ENCODE measurements at places on chromosomes 4 and X.

GRCh38 chrX:154091678-154092077 lies 5.8 kb downstream of the MECP2 start:
- DNase-seq: no peak

DNA sequence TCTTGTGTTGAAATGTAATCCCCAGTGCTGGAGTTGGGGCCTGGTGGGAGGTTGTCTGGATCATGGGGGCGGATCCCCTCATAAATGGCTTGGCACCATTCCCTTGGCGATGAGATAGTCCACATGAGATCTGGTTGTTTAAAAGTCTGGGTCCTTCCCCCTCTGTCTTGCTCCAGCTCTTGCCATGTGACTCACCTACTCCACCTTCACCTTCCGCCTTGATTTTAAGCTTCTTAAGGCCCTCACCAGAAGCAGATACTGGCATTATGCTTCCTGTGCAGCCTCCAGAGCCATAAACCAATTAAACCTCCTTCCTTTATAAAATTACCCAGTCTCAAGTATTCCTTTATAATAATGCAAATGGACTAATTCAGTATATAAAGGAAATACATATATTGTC lies 111.5 kb downstream of the NR3C2 start:
- no peak for DNase-seq

DNA sequence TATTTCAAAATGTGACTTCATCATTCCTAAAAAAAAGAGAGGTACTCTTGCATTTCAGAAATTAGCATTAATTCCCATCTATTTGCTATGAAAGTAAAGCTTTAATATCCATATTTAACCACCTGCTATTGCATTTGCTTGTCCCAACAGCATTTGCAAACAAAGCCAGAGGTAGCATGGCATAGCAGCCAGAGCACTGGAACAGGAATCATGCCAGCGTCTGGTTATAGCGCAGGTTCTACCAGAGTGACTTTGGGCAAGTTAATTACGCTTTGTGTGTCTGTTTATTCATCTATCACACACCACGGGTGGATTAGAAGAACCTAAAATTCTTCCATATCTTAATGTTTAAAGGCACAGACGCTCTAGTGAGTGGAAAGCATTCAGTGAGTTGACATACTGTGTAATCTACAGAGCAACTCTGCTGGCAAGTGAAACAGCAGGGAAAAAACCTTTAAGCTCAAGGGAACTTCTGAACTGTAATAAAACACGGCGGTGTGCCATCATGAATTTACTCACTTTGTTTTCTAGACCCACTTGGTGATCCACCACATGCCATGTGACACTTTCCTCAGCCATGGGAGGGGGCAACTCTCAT lies 76.6 kb upstream of the QRFPR start:
- no peak for DNase-seq

DNA sequence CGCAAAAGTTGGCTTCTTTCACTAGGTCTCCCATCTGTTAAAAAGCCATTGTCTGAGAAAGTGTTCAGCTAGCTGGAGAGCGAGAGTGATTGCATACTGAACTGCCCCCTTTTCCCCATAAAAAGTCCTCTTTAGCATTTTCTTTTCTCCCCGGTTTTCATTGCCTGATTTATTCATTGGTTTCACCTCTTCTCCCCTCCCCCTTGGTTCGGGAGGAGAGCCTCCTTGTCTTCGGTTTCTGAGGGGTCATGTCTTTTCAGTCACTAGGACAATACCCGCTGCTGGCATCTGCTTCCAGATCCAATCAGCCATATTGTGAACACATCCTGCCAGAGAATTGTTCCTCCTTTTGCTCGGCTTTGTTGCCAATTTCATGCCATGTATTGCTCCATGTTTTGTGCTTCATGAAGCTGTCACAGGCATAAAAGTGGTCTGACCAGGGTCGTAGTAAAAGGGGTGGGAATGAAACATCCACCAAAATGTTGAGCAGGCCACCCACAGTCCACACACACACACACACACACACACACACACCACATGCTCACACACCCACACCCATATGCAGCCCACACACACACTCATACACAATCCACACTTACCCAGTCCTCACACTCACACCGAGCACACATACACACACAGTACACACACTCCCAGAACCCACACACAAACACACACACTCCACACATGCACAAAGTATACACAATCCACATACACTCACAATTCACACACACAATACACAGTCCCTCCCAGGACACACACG lies 136.0 kb downstream of the NKX6-1 start:
- DNase-seq: no peak

DNA sequence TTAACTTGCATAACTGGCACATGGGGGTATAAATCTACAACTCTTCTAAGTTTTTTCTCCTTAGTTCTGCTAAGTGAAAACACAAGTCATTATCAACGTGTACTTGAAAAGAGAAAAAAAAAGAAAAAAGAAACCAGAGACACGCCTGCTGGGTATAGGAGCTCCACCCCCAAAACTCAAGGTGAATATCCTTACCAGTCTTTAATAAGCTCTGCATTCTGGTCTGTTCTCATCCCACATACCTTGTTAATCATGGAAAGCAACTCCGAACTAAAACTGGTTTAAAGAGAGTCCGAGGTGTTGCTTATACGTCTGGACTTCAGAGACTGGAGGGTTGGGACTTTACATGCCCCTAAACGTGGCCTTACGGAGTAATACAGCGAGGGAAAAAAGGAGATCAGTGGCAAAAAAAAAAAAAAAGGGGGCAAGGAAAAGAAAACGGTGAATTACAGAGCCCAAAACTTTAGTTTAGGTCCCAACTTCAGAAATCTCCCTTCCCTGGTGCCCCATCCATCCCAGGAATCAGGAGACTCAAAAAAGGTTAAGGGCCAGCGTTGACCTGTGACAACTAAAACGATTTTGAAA lies 1.0 kb downstream of the PGRMC2 start:
- DNase-seq: peak; percentile 20

GRCh38 chr4:159383562-159383931 lies 280.7 kb downstream of the RAPGEF2 start:
- DNase-seq: no peak

GRCh38 chrX:19907794-19908193 lies 20.4 kb upstream of the SH3KBP1 start:
- no peak for DNase-seq

DNA sequence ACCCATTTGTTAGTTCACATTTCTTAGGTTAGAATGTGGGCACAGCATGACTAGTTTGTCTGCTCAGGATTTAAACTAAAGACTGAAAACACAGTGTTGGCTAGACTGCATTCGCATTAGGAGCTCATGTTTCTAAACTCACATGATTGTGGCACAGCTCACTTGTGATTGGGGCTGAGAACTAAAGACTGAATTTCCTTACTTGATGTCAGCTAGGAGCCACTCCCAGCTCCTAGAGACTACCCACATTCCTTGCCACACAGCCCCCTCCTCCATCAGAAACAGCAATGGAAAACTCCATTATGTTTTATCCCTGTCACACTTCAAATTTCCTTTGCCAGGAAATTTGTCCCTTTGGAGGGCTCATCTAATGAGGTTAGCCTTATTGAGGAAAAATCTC lies 170.2 kb upstream of the NUDT6 start:
- no peak for DNase-seq

- DNase-seq: no peak
Observed at GRCh38 chr4:169256101-169256612, 14.6 kb downstream of the SH3RF1 start.

- no peak for DNase-seq
Observed at GRCh38 chr4:184397516-184398163, 76.7 kb downstream of the IRF2 start.

DNA sequence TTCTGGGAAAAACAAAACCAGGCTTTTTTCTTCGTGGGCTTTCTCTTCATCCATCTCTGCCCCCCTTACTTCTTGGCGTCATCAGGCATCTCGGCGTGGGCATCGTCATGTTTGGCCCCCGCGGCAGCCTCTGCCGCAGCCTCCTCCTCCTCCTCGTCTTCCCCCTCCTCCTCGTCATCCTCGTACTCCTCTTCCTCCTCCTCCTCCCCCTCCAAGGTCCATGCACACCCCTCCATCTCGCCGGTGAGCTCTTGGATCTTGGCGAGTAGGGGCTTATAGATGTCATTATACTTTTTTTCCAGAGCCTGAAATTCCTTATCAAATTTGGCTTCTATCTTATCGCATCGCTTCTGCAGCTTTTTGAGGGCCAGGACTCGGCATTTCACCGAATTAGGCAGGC lies 488 bp downstream of the NAP1L5 start:
- DNase-seq: peak; percentile 10

Data from mucosa of gallbladder (tissue), 1 donor.